Stimulated activated effector memory CD8-positive, alpha-beta T cell treated with anti-CD3 and anti-CD28 coated beads, Interleukin-12 subunit alpha, Interleukin-12 subunit beta, amount 100 ng/mL, for 72 hours (primary cell): ENCODE measurements at places on chromosomes 2 and 18.

- DNase-seq: no peak
Measured at GRCh38 chr2:215299337-215299859, 12.5 kb upstream of the ATIC start.

DNA sequence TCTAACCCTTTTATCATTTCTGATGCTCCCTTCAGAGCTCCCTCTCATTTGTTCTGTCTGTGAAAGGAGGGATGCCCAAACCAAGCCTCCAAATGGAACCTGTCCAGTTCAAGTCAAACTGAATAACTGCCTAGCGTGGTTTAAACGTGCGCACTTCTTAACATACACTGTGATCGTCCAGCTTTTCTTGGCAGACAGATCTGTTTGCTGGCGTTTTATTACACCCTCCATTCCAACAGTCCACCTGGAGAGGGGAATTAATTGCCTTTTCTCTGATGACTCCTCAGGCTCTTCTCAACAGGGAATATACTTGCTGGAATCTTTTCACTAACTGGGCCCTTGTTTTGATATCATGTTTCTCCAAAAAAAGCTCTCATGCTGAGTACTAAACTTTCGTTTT is 379.2 kb upstream of the POU3F3 start:
- DNase-seq: no peak

DNA sequence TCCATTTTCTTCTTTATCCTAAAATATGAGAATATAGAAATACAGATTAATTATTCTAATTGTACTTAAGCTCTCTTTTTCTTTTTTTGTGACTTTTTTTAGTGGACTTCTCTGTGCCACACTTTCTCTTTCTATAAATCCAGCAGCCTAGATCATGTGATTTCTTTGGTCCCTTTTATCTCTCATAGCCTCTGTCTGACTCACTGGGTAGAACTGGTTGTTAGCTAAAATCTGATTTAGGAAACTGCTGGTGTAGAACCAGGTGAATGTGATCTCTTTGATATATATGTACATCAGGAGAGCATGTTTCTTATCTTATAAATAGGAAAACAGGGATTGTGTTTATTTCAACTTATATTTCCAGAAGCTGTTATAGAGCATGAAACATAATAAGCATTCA is 54.9 kb downstream of the VRK2 start:
- no peak for DNase-seq

- no peak for DNase-seq
Measured at GRCh38 chr18:7577706-7578105, 10.6 kb downstream of the PTPRM start.

- DNase-seq: no peak
Measured at GRCh38 chr2:192500550-192501200, 305.9 kb upstream of the TMEFF2 start.

- no peak for DNase-seq
Measured at GRCh38 chr2:10252224-10252623, 50.5 kb upstream of the HPCAL1 start.

DNA sequence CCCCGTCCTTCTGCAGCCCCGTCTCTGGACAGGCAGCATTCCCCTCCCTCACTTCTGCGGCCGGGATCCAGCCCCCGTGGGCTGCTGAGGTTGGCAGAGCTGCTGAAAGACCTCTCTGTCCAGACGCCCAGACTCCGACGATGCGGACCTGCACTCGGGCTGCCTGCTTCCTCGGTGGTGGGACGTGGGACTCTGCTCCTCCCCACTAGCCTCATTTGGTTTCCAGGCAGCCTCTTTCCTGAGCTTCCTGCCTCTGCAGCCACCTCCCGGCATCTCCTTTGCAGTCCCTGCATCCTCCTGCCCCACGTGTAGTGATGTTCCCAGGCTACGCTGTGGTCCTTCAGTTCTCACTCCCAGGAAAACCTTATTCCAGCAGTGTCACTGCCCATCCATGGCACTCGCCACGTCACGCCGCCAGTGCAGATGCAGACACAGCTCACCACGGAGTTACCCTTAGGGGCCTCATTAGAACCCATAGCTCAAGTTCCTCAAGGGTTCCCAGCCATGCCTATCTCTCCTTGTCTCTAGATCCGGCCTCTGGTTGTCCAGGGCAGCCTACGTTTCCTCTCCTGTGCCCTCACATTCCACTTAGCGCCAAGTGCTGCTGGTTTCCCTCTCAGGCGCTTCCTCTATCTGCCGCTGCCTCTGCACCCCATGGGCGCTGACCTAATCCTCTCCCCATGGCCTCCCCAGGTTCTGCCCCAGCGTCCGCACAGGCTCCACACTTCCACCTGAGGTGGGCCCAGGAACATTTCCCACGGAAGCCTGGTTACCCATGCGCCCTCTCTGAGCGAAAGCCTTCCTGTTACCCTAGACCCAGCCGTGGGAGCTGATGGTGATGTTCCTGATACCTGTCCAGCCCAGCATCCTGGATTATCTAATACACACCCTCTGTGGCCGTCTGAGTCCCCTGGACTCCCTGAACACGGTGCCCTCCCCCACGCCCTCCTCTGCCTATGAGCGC is 318.3 kb upstream of the MYT1L start:
- no peak for DNase-seq
